Stimulated activated CD8-positive, alpha-beta memory T cell treated with anti-CD3 and anti-CD28 coated beads, Interleukin-2, amount 100 ng/mL, for 1 hour (primary cell): ENCODE measurements at places on chromosomes 13 and 19.

GRCh38 chr13:113599391-113599790 is 14.8 kb downstream of the TFDP1 start:
- DNase-seq = no peak

DNA sequence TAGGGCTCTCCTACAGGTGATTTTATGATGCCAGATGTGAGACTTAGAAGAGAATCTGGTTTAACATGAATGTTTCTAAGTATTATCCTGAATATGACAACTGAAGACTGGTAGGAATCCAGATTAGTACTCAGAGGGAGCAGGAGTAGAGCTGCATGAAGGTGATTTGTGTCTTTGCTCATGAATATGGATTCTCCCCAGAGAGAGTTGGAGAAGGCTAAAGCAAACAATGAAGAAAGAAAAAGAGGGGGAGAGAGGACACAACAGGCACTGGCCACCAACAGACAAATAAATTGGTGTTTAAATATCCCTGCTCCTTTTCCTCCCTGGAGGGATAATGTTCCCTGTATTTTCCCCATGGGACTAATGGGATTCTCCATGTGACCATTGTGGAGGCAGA is 427.0 kb upstream of the KLF12 start:
- DNase-seq = no peak

- no peak for DNase-seq
Observed at GRCh38 chr13:50154697-50155096, 139.5 kb downstream of the KCNRG start.

GRCh38 chr13:20988033-20988908 is 73.1 kb downstream of the LATS2 start:
- no peak for DNase-seq

GRCh38 chr13:79637133-79637763 is 156.3 kb downstream of the NDFIP2 start:
- DNase-seq = no peak

GRCh38 chr19:2659856-2660432 is 42.5 kb downstream of the GNG7 start:
- no peak for DNase-seq

DNA sequence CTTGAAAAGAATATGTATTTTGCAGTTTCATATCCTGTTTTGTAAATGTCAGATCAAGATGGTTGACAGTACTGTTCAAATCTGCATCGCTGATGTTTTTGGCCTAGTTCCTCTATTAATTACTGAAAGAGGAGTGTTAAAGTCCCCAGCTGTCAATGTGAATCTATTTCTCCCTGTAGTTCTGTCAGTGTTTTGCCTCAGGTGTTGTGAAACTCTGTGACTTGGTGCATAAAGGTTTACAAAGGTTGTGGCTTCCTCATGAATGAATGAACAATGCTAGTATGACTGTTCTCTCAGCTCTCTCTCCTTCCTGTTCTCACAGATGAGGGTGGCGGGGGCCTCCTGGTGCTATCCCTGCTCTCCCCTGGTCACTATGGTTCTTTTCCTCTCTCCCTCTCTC is 142.4 kb downstream of the MYCBP2 start:
- DNase-seq = no peak

GRCh38 chr19:21674454-21674853 is 92.9 kb downstream of the ZNF100 start:
- DNase-seq = no peak

GRCh38 chr19:30065680-30066606 is 123.9 kb downstream of the URI1 start:
- no peak for DNase-seq

DNA sequence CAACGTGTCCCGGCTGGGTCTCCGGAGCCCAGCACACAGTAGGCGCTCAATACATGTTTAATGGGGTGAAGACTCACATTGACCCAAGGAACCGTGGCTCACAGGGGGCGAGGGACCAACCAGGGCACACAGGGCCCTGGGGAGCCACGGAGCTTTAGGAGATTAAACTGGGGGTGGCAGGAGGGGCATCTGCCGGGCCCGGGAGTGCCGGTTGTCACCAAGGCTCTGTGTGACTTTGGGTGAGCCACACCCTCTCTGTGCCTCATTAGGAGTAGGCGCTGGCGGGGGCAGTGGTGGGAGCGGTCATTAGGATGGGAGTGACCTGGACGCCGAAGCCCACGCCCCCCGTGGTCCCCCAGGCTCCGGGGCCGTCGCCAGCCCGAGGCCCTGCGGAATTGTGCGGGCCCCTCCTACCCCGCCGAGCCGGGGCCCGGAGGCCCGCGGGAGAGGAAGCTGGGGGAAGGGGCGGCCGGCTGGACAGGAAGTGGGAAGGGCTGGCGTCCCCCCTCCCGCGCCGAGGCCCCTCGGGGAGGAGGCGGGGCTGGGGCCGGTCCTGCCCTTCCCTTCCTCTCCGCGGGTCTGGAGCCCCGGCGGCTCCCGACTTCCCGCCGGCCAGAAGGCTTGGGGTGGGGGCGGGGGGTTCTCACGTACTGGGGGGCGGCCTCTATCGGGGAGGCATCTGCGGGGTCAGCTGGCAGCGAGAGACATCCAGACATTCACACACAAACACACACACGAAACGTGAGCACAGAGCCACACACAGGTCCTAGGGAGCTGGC is 1.8 kb upstream of the SSBP4 start:
- no peak for DNase-seq

GRCh38 chr13:111156421-111156820 is 41.3 kb downstream of the ARHGEF7 start:
- DNase-seq = no peak

DNA sequence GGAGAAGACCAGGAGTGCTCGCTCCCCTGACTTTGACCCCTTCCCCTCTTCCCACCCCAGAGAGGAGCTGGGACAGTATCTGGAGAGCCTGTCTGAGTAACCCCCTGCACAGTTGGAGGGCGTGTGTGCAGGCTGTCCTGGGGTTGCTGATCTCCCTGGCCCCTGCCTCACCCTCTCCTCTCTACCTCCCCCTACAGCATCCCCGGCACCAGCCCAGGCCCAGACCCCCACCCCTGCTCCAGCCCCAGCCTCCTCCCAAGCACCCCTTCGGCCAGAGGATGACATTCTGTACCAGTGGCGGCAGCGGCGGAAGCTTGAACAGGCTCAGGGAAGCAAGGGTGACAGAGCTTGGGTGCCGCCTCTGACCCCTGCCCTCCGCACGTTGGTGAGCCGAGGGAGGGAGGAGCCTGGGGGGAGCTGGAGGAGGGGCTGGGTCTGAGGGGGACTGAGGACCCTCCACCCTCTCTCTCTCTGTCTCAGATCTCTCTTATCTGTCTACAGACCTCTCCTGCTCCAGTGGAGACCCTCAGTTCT is 8.7 kb downstream of the PROSER3 start:
- DNase-seq = no peak

- DNase-seq = no peak
Observed at GRCh38 chr19:46659151-46660007, 1.6 kb downstream of the DACT3 start.

DNA sequence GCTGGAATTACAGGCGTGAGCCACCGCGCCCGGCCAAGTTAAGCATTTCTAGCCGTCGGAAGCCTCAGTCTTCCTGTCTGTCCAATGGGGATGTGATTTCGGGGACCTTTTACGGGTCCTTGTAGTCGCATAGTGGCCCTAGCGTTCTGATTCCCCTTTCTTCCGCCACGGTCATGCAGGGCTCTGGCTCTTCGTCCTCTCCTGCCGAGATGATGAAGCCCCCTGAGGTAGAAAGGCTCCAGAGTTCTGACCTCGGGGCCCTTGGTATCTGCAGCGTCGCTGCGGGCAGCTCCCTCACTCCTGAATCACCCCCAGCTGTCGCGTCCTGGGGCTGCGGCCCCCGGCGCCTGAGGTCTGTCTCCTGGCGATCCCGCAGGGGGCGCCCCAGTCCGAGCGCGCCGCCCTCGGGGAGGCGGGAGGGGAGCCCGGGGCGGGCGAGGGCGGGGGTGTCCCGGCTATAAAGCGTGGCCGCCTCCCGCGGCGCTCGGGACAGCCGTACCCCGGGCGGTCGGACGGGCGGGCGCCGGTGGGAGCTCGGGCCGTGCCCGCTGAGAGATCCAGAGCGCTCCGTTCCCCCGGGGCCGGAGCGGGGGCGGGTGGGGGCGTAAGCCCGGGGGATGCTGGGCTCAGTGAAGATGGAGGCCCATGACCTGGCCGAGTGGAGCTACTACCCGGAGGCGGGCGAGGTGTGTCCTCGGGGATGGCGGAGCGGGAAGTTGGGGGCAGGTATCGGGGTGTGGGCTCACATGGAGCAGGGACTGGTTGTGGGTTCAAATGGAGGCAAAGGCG is at the start of gene FOXA3:
FOXA3 (plus strand) TSS at position 487 of the 789 bp plus-strand sequence; CDS start at position 618, 131 bp downstream.
- DNase-seq = no peak

DNA sequence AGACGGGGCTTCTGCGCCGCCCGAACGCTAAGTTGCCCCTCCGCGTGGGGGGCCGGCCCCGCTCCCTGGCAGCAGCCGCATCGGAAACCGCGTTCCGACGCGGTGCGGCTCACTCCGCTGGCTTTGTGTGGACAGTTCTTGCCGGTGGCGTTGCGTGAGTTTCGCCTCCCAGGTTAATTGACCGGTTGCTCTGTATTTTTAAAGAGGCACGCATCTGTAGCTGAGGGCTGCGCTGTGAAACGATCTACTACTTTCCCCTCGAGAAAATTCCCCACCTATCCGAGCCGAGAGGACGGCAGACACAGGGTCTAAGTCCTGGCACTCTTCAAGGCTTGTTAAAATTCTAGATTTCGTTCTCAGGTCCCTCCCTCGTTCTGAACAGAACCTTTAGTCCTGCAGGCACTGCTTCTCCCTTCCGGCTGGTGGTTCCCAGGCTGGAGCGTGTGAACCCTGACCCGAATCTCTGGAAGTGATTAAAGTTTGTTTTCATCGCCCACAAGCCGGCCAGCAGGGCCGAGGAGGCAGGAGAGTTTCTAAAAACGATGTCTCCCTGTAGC is 933 bp downstream of the ARHGEF7 start:
- no peak for DNase-seq

DNA sequence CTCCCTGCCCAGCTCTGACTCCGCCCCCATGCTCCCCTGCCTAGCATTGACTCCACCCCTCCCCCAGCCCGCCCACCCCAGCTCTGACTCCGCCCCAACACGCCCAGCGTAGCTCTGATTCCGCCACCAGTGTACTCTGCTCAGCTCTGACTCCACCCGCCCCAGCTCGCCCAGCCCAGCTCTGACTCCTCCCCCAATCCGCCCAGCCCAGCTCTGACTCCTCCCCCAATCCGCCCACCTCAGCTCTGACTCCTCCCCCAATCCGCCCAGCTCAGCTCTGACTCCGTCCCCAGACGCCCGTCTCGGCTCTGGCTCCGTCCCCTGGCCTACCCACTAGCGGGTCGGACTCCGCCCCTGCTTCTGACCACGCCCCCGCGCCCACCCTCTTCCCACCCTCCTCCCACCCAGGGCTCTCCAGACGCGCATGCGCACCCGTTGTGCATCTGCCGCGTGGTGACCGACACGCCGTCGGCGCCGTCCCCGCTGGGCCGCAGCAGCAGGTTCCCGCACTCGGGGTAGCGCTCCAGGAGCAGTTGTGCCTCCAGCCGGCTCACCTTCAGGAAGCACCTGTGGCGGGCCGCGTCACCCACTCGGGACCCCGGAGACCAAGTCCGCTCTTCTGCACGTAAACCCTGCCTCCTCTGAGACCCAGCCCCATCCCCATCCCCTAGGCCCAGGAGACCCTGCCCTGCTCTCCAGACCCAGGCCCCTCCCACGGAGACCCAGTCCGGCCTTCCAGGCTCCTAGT is 10.2 kb downstream of the STAP2 start:
- DNase-seq = peak; percentile 87

DNA sequence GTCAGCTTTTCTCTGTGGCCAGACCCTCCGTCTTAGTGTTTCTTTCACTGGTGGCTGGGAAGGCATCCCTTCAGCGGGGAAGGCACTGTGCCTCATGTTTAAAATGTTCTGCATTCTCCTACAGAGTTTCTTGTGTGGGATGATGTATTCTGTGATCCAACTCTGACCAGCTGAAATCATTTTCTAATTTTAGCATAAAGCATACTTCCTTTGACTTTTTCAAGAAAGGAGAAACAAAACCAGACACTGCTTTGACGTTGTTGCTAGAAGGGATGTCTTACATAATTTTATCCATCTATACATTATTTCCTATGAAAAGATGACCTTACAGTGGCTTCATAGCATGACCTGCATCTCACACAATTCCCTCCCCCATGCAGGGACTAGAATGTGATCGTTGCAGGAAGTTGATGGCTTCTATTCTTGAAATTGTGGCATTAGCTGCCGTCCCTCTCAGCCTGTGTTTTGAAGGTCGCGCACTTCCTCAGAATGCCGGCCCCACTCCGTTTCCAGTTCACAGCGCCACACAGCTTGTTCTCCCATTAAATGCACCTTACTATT is 38.6 kb upstream of the TEX29 start:
- no peak for DNase-seq

DNA sequence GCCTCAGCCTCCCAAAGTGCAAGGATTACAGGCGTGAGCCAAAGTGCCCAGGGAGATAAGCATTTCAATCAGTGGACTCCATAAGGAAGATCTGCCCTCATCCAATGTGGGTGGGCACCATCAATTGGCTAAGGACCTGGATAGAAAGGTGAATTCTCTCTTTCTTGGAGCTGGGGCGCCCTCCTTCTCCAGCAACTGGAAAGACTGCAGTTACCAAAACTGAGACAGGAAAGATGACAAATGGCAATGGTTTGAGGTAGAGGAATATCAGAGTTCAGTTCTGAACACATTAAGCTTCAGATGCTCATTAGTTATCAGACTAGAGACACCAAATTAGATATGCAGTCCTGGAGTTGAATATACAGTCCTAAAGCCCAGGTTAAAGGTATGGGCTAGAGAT is 10.5 kb upstream of the ELF1 start:
- DNase-seq = no peak

GRCh38 chr19:3250675-3251074 is 26.2 kb downstream of the CELF5 start:
- no peak for DNase-seq

- DNase-seq = no peak
Observed at GRCh38 chr19:926589-927350, 935 bp downstream of the ARID3A start.

DNA sequence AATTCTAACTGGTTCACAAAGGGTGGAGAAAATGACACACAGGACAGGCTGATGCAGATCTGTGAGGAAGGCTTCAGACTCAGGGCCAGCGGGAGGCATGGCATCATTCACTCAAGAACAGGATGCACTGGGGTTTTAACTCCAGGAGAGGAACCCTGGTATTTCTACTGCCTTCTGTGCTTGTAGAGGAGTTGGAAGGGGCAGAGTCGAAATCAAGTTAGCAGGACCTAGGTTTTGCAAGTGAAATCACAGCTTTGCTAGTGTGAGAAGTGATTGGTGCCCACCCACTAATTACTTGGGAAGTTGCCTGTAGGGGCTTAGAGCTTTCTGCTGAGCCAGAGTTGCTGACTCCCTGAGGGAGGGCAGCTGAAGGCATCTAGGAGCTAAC is 92.7 kb downstream of the AKAP11 start:
- no peak for DNase-seq

DNA sequence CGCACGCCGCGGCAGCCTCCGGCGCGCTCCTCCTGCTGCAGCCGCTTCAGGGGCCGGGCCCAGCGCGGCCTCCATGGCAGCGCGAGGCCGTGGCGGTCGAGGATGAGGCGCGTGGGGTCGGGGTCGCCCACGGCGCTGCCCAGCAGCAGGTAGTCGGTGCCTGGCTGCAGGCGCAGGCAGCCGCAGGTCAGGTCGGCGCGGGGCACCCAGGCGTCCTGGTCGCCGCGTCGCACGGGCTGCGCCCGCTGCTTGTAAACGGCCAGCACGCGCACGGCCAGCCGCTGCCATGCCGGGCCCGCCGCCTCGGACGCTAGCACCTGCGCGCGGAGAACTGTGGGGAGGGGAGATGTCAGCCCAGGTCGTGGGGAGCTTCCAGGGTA is 11.1 kb downstream of the NTN5 start:
- no peak for DNase-seq

- no peak for DNase-seq
Observed at GRCh38 chr19:48395499-48395898, 2.0 kb downstream of the GRIN2D start.
